Stimulated activated CD8-positive, alpha-beta memory T cell treated with anti-CD3 and anti-CD28 coated beads, Interleukin-4, amount 100 ng/mL, for 24 hours (primary cell): ENCODE measurements at places on chromosomes 16 and 17.

- no peak for DNase-seq
Observed at GRCh38 chr16:80710918-80711317, 93.5 kb downstream of the CDYL2 start.

DNA sequence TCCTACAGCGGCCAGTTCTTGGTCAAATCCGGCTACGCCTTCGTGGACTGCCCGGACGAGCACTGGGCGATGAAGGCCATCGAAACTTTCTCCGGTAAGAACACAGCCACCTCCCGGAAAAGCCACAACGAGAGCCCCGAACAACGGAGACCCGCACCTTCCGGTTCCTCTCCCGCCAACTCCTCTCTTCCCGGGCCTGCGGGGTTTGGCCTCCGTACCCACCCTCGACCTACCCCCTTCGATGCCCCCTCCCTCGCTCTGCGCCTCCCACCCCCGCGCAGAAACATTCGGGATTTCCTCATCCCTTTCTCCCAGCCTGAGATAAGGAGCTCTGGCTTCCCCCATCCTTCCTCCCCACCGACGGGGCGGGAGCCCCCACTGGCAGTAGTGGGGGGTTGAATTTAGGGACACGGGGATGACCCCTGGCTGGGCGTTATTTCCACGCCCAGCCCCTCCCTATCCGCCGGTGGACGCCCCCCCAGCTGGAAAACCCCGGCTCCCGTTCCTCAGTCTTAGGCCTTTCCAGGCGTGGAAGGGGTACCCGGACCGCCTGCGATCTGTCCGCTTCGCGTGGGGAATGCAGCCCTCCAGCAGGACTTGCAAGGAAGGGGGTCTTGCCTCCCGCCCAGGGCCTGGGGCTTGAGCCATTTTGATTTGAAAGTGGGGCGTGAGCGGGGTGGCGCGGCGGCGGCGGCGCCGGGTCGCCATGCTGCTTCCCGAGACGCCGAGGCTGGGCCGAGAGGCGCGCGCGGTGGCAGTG lies 822 bp downstream of the IGF2BP1 start:
- DNase-seq, result no peak

GRCh38 chr16:84735849-84736586 lies 36.2 kb downstream of the USP10 start:
- DNase-seq, result no peak

- peak; percentile 51 for DNase-seq
Observed at GRCh38 chr16:9138731-9139501, 47.5 kb downstream of the HAPSTR1 start.

DNA sequence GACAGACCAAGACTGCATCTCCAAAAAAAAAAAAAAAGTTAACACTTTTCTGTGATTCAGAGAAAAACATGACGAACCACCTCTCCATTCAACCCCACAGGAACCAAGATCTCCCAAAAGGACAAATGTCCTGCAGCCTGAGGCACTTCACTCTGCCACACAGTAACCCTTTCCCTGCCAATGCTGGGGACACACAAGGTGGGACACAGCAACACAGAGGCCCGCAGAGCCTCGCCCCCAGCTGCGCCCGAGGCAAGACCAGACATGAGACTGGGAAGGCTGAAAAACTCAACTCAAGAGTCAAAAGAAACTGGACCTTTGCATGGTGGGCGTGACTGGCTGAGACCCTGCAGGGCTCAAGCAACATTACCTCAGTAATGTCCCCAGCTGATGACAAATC lies 34.0 kb downstream of the FANCA start:
- no peak for DNase-seq
